ENCODE measurements at places on chromosomes 2 and 18.

DNA sequence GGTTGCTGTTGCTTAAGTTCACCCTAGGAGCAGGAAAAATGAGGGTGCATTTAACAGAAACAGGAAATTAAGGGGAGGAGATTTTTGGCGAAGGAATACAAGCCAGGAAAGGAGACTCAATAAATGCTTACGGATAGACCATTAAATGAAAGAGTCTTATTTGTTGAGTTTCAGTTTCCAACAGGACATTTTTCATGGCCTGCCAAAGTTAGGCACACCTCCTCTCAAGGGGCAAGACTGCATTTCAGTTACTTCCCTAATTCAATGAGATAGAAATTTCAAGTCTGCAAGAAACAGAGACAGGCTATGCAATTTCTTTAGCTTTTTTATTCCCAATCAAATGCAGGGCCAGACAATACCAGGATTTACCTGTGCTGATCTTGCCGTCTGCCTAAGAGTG lies 394.7 kb upstream of the KLHL29 start:
- DNase-seq, result no peak

- DNase-seq, result no peak
Measured at GRCh38 chr2:71313016-71313766, 18.4 kb upstream of the ZNF638 start.

- no peak for DNase-seq
Measured at GRCh38 chr2:2503864-2504418, 172.9 kb upstream of the MYT1L start.

- DNase-seq, result no peak
Measured at GRCh38 chr2:15679386-15679924, 87.8 kb downstream of the DDX1 start.

- no peak for DNase-seq
Measured at GRCh38 chr2:216646116-216646515, 12.9 kb downstream of the IGFBP2 start.

DNA sequence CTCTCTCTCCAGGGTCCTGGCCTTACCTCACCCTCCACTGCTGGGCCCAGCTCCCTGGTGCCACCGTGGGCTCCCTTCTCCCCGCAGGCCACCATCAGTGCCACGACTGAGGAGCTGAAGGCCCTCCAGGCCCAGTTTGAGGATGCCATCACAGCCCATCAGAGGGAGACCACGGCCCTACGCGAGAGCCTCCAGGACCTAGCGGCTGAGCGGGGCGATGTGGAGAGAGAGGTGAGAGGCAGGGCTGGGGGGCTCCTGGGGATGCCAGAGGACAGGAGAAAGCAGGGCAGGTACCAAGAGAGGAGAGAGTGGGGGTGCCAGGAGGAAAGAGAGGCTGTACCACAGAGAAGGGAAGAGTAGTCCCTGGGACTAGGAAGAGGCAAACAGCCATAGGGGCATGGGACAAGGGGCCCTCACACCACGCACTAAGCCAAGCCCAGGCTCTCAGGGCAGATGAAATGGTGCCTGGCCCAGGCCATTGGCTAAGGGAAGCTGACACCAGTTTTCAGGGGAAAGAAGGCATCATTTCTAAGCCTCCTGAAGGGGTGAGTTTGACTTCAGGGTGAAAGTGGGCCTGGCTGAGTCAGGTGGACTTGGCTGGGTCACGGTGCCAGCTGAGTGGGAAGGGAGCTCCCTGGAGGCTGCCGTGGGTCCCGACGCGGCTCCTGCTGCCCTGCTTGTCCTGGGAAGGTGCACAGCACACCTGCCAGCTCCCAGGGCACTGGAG lies 39.0 kb upstream of the SNED1 start:
- DNase-seq, result no peak

DNA sequence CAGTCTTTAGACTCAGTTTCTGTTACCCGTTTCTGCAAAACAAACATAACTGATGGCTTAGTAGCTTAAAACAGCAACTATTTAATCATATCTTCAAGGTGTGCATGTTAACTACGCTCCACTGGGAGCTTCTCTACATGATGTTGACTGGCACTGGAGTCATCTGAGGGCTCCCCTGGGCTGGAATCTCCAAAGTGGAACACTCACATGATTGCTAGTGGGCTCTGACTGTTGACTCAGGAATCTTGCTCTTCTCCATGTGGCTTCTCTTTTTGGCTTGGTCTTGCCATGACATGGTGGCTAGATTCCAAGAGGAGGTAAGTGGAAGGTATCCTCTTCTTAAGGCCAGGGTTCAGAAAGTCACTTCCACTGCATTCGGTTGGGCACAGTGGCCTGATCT lies 160.8 kb downstream of the PMAIP1 start:
- DNase-seq, result no peak

GRCh38 chr2:208252716-208253492 lies 2.0 kb downstream of the IDH1 start:
- DNase-seq, result no peak

GRCh38 chr2:120538691-120539423 lies 192.9 kb downstream of the INHBB start:
- DNase-seq, result no peak

- peak; percentile 68 for DNase-seq
Measured at GRCh38 chr2:150485114-150485870, 2.2 kb downstream of the RND3 start.

DNA sequence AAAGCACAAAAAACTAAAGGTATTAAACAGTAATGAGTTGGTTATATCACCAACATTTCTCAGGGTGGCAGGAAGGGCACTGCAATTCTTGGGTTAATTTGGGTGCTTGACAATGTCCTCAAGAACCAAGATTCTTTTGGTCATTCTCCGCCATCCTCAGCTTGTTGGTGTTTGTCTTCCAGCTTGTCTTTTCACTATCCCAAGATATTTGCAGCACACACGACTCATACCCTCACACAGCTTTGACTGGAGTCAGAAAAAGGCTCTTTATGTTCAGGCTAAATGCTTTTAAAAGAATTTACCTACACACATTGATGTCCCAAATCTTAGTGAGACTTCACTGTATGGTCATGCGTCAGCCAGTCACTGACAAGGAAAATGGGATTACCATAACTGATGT lies 12.5 kb downstream of the GREB1L start:
- no peak for DNase-seq

GRCh38 chr2:41967476-41968181 lies 80.2 kb upstream of the PKDCC start:
- no peak for DNase-seq

DNA sequence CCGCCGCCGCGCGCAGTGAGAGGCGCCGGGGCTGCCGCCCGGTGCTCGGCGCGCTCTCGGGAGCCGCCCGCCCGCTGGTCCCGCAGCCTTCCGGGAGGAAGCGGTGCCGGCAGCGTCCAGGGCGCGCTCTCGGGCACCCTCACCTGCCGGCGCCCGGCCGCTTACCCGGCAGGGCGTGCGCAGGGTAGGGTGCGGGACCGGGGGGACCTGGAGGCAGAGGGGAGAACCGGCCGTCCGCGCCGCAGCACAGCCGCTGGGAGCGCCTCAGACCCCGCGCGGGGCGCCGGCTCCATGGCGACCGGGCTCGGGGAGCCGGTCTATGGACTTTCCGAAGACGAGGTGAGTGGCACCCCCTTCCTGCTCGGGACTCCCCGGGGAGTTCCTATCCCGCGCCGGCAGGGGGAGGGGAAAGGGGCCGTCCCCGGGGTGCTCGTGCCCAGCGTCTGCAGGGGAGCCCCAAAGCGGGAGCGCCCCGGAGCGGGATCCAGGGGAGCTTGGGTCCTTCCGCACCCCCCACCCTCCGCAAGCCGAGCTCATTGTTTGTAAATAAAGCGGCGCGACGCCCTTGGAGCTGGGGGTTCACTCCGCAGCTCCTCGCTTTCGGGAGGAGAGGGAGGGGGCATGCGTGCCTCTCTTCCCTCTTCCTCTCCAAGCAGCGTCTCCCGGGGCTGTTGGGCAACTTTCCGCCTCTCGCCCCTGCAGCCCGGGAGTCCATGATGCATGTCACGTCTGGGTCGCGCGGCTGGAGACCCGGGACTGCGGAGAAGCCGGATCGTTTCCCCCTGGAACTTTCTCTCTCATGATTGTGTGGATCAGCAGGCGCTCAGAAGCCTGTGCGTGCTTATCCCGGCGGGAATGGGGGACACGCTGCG lies 580 bp downstream of the NEDD4L start:
- no peak for DNase-seq

Measured in amniotic epithelial cell (primary cell).